Stimulated activated CD8-positive, alpha-beta memory T cell treated with anti-CD3 and anti-CD28 coated beads, Interleukin-15, amount 100 ng/mL, for 48 hours (primary cell): ENCODE measurements at places on chromosomes 7 and 10.

GRCh38 chr7:157405501-157405900 is 68.7 kb downstream of the DNAJB6 start:
- DNase-seq: no peak

DNA sequence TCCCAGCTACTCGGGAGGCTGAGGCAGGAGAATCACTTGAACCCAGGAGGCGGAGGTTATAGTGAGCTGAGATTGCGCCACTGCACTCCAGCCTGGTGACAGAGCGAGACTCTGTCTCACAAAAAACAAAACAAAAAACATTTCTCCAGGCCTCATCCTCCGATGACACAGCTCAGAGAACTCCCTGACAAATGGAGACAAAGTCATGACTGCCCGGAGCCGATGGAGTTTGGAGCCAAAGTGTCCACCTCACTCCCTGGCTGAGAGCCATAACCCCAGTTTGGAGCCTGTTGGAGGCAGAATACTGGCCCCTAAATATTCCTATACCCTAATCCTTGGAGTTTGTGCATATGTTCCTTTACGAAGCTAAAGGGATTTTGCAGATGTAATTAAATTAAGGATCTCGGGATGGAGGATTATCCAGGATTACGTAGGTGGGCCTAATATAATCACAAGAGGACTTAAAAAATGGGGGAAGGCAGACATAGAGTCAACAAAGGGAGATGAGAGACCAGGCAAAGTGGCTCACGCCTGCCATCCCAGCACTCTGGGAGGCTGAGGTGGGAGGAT is 22.7 kb downstream of the SSC4D start:
- no peak for DNase-seq

DNA sequence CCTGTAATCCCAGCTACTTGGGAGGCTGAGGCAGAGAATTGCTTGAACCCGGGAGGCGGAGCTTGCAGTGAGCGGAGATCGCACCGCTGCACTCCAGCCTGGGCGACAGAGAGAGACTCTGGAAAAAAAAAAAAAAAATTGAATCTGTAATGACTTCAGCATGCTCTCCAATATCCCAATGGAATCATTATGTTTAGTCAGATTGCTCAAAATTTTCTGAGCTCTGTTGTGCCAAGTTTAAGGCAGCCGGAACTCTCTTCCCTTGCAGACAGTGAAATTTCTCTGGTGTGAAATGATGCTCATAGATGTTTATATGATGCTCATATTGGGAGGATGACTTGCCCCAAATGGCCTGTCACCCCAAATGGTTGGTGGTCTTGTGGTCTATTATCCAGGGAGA is 180.9 kb downstream of the CTTNBP2 start:
- no peak for DNase-seq

DNA sequence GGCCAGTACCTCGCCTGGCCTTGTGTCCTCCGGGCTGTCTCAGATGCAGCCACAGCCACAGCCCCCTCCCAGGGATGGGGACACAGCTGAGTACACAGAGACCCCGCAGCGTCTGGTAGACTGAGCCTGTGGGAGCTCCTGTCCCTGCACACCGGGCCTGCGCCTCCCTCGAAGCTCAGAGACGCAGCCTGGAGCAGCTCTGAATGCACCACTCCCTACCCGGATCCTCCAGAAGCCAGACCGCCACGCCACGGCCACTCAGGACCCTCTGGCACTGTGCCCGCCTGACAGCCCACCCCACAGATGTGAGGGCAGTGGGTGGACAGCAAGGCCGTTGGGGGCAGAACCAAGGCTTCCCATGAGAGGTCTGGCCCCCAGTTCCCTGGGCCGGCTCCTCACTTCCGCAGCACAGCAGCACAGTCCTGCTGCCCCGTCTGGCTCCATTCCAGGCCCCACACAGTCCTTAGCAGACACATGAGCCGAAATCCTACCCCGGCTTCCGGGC is 40.8 kb downstream of the PAPOLB start:
- DNase-seq: no peak
